ENCODE measurements at places on chromosomes 6 and 20.
A peak's percentile ranks its signal among the peaks of the same experiment; 100 is the strongest.

GRCh38 chr6:30970946-30971345, 12.6 kb upstream of the MUC21 start:
- H3K4me3 ChIP-seq: no peak overlapping the region
- no peaks in the 10 kb centered on the region for H3K4me1 ChIP-seq
- no peak for DNase-seq
- H3K27me3 ChIP-seq: no peaks in the 10 kb centered on the region

GRCh38 chr6:90586546-90586835, 381 bp downstream of the MAP3K7 start:
- peaks cover 8% of the 10 kb centered on the region for H3K4me1 ChIP-seq
- no peaks in the 10 kb centered on the region for H3K27me3 ChIP-seq
- DNase-seq: no peak

- H3K4me1 ChIP-seq: no peaks in the 10 kb centered on the region
- no peaks in the 10 kb centered on the region for H3K27me3 ChIP-seq
- no peaks in the 10 kb centered on the region for H3K36me3 ChIP-seq
- no peak for DNase-seq
- H3K27ac ChIP-seq: no peak overlapping the region
- no peak overlapping the region for H3K4me3 ChIP-seq
These were observed 359.8 kb downstream of the ZFAND3 start for GRCh38 chr6:38179300-38179699.

GRCh38 chr6:12414096-12414675, 124.0 kb downstream of the EDN1 start:
- H3K36me3 ChIP-seq: no peaks in the 10 kb centered on the region
- no peak for DNase-seq
- H3K27ac ChIP-seq: no peak overlapping the region
- no peak overlapping the region for H3K4me3 ChIP-seq
- H3K4me1 ChIP-seq: no peaks in the 10 kb centered on the region

GRCh38 chr20:43188861-43189553, 699 bp downstream of the PTPRT start:
- no peak overlapping the region for H3K4me3 ChIP-seq
- no peaks in the 10 kb centered on the region for H3K36me3 ChIP-seq
- no peaks in the 10 kb centered on the region for H3K4me1 ChIP-seq
- DNase-seq: no peak

- H3K36me3 ChIP-seq: peaks cover 23% of the 10 kb centered on the region
- H3K27me3 ChIP-seq: no peaks in the 10 kb centered on the region
- H3K4me1 ChIP-seq: peaks cover 14% of the 10 kb centered on the region
- H3K4me3 ChIP-seq: peak overlapping the region; percentile 83
- H3K27ac ChIP-seq: peak overlapping the region; percentile 86
- DNase-seq: no peak
These were observed 537 bp downstream of the CSTF1 start for GRCh38 chr20:56392881-56393482.

- H3K4me1 ChIP-seq: no peaks in the 10 kb centered on the region
- no peaks in the 10 kb centered on the region for H3K36me3 ChIP-seq
- no peaks in the 10 kb centered on the region for H3K27me3 ChIP-seq
- no peak overlapping the region for H3K27ac ChIP-seq
- no peak for DNase-seq
- no peak overlapping the region for H3K4me3 ChIP-seq
These were observed 92.6 kb downstream of the SNX5 start for GRCh38 chr20:17875981-17876385.

- H3K27ac ChIP-seq: no peak overlapping the region
- H3K27me3 ChIP-seq: no peaks in the 10 kb centered on the region
- no peak overlapping the region for H3K4me3 ChIP-seq
- H3K36me3 ChIP-seq: no peaks in the 10 kb centered on the region
- H3K4me1 ChIP-seq: peaks cover 5% of the 10 kb centered on the region
These were observed 4.0 kb downstream of the TEAD3 start for GRCh38 chr6:35492974-35493284.

GRCh38 chr20:31604567-31605030, 490 bp upstream of the ID1 start:
- peak overlapping the region; percentile 25 for H3K27ac ChIP-seq
- no peaks in the 10 kb centered on the region for H3K36me3 ChIP-seq

GRCh38 chr6:169490246-169490641, 211.6 kb downstream of the WDR27 start:
- no peaks in the 10 kb centered on the region for H3K4me1 ChIP-seq
- DNase-seq: no peak
- no peak overlapping the region for H3K4me3 ChIP-seq
- no peaks in the 10 kb centered on the region for H3K36me3 ChIP-seq
- no peaks in the 10 kb centered on the region for H3K27me3 ChIP-seq

DNA sequence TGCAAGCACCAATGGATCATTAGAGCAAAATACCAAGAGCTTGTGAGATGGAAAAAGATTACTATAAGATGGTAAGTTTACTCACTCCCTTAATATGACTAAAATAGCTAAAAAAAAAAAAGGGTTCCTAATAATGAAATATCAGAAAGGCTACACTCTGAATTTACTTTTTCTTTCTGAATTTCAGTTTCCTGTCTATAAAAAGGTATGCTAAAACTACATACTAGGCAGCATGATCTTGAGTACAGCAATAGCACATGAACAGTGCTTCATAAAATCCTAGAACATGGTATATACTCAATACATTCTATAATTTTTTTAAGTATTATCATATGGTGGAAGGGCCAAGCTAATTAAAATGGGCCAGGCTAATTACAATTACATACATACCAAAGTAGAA, 24.0 kb upstream of the FAM135A start:
- no peaks in the 10 kb centered on the region for H3K36me3 ChIP-seq
- H3K27ac ChIP-seq: no peak overlapping the region
- H3K27me3 ChIP-seq: no peaks in the 10 kb centered on the region

DNA sequence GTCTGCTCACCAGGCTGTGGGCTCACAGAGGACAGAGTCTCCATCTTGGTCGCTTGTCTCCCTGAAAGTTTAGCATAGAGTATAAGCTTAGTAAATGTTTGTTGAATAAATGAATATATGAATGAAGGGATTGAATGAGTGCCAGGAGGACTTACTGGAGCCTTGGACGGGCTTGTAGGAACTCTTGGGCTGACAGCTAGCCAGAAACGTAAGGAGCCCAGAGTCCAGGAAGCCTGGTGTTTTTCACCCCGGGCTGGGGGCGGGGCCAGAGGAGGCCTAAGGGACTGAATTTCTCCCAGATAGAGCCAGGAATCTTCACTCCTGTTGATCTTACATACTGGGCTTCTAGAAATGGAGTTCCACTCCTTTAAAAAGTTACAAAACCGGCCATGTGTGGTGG, 68.5 kb upstream of the SRSF6 start:
- H3K36me3 ChIP-seq: no peaks in the 10 kb centered on the region
- no peak for DNase-seq
- H3K27me3 ChIP-seq: no peaks in the 10 kb centered on the region
- H3K27ac ChIP-seq: no peak overlapping the region
- H3K4me1 ChIP-seq: no peaks in the 10 kb centered on the region

DNA sequence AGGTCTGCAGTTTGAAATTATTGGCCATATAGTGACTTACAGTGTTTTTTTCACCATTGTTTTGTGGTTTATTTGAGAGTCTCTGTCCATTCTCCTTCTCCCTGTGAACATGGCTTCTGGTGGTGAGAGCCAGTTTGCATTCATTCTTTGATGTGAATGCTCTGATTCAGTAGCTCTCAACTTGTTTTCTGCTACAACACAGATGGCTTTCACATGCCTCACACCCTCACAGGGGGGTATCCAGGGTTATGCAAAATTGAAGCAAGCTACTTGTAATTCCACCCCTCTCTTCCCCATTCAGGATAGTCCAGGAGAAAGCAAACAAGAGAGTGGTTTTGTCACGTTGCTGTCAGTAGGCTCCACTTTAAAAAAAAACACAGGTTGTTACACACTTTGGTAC, 55.6 kb downstream of the SLX4IP start:
- no peaks in the 10 kb centered on the region for H3K4me1 ChIP-seq
- no peak overlapping the region for H3K4me3 ChIP-seq
- H3K27me3 ChIP-seq: no peaks in the 10 kb centered on the region
- no peak overlapping the region for H3K27ac ChIP-seq
- H3K36me3 ChIP-seq: no peaks in the 10 kb centered on the region

DNA sequence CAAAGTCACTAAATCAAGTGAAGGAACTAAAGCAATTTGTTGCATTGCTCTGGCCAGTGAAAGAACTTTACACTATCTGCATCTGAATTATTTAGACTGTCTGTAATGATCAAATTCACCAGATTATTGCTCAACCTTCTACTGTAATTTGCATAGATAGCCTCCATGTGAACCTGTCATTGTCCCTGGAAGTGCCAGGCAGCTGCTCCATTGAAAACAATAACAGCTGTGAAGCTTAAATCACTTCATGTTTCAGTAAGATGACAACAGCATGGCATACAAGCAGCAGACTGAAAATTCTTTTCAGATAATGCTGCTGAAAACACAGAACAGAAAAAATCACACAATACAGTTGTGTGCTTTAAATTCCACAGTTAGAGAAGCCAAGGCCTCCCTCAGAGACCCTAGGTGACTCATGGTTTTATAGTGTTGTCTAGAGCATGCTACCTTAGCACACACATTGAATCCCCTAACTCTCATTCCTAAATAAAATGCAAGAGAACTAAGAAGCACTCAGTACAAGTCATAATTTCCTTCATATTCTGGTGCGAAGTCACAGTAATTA, 248.9 kb downstream of the TPBG start:
- H3K36me3 ChIP-seq: no peaks in the 10 kb centered on the region
- no peaks in the 10 kb centered on the region for H3K27me3 ChIP-seq
- no peaks in the 10 kb centered on the region for H3K4me1 ChIP-seq

DNA sequence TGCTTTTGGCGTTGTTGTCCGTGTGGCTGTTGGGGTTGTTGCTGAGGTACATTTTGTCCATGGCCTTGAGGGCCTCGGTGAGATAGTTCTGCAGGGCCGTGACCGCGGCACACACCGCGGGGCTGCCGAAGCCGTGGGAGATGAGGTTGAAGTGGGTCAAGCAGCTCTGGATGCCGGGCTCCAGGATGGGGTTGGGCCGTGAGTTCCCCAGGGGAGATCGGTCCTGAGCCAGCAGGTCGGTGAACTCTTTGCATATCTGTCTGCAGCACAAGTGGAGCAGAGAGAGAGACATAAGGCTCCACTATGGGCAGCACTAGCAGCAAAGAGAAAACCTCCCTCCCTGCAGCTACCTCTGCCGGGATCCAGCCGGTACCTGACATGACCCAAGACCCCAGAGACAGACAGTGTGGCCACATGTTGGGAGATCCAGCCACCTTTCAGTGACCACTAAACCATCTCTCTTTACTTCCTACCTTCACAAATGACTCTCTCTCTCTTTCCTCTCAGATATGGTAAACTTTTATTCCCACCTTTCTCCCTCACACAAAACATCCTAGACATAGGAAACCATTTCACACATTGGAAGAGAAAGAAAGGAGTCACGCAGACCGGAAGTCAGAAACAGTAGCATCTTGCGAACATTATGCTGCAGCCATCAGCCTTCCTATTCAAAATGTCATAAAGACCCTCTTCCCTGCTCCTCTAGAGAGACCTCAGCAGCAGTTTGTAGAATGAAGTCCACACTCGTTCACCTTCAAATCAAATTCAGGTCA, 16.2 kb downstream of the TFAP2A start:
- H3K4me1 ChIP-seq: peaks cover 7% of the 10 kb centered on the region
- H3K27ac ChIP-seq: no peak overlapping the region
- no peaks in the 10 kb centered on the region for H3K36me3 ChIP-seq
- peaks cover 41% of the 10 kb centered on the region for H3K27me3 ChIP-seq

DNA sequence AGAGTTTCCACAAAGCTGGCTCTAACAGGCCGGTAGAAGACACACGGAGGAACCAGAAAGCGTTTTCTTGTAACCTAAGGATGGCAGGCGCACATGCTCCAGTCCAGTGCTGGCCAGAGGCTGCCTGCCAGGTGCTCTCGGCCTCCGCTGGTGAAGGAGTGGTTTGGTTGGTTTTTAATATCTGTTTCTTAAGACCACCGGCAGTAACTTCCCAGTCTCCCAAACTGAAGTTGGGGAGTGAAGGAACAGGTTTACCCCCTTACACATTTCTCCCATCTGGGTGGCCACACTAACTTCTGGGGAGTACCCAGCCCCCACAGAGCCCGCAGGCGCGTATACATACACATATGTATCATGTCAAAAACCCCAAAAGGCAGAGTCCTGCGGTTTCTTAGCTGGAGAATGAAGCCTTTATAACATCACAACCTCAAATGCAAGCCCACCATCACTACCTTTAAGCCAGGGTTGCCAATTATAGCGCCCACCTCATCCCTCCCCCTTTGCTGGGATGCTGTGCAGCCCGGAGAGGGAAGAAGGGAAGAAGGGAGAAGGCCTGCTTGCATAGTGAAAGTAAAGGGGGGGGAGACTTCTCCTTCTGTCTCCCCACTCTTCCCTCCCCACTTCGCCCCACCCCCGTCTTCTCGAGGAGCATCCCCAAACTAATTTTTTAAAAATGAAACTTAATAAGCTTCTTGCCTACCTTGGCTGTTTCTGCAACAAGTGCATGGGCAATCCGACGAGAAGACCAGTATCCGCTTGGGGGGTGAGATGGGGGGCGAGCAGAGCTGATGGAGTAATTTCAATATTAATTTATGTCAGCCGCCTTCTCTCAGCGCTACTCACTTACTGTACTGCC, 1.0 kb downstream of the TRERF1 start:
- no peaks in the 10 kb centered on the region for H3K27me3 ChIP-seq
- peaks cover 15% of the 10 kb centered on the region for H3K4me1 ChIP-seq
- H3K4me3 ChIP-seq: peak overlapping the region; percentile 95
- no peak for DNase-seq
- no peaks in the 10 kb centered on the region for H3K36me3 ChIP-seq

GRCh38 chr6:41064841-41065240, 7.3 kb downstream of the OARD1 start:
- no peaks in the 10 kb centered on the region for H3K4me1 ChIP-seq
- H3K27me3 ChIP-seq: no peaks in the 10 kb centered on the region
- H3K4me3 ChIP-seq: no peak overlapping the region
- no peak for DNase-seq

GRCh38 chr6:69907981-69908498, 41.7 kb downstream of the COL19A1 start:
- H3K36me3 ChIP-seq: no peaks in the 10 kb centered on the region
- H3K4me1 ChIP-seq: no peaks in the 10 kb centered on the region
- no peak overlapping the region for H3K4me3 ChIP-seq
- H3K27me3 ChIP-seq: no peaks in the 10 kb centered on the region
- DNase-seq: no peak
- no peak overlapping the region for H3K27ac ChIP-seq

Data from effector memory CD4-positive, alpha-beta T cell (primary cell).